Uterus (tissue), 4 donors: ENCODE measurements at places on chromosomes 3 and 15. TPM values are rescaled to one million over a fixed set of nuclear protein-coding genes. Genes with fewer than 3 reads are reported as not detected.

The LARP6 gene
- total RNA-seq, result 33.7 TPM

The SEMA6D gene
- 27.2 TPM for total RNA-seq

The XXYLT1 gene
- 10.6 TPM for total RNA-seq

The ITIH1 gene
- 0.18 TPM for total RNA-seq

The OCA2 gene
- total RNA-seq, result 0.55 TPM
